H4 (cell line): ENCODE measurements at places on chromosomes 11 and 22. TPM values are rescaled to one million over a fixed set of nuclear protein-coding genes. Genes with fewer than 3 reads are reported as not detected.

NAA40 gene
- total RNA-seq: 6.1 and 10.5 TPM in 2 replicates

PLEKHB1 gene
- 0.10 TPM in 1 of 2 replicates, not detected in the other for total RNA-seq

GRCh38 chr11:112605093-112605666, 344.5 kb upstream of the PLET1 start:
- no peak for DNase-seq

DNA sequence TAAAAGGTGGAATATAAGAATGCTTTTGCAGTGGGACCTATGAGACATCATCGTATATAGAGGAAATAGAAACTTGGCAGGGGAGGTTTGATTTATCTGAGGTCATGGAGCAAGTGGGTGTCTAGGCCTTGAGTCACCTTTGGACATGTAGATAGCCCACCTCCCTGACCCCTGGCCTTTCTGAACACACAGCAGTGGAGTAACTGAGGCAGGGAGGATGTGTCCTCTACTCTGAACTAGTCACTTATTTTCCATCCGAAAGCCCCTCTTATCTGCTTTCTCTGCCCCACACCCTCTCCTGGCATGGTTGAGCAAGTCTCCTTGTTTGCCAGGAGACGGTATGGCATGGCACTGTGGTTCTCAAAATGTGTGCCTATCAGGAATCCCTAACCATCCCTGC, 7.9 kb downstream of the CD82 start:
- DNase-seq: no peak

DNA sequence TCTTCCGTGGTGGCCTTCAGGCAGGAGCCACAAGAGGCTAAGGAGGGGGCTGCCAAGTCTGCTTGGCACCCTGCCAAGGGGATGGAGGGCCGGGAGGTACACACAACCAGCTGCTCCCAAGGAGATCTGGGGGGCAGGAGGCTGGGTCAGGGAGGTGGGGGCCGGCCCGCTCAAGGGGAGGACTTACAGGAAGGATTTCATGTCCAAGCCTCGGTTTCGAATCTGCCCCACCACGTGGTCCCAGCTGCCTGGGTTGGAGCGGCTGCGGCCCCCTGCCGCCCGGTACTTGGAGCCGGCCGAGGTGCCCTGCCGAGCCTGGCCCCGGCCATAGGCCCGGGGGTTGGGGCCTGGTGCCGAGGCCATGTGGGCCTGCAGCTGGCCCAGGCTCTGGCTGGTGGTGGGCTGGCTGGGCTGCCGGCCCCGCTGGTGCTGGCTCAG, 33.5 kb downstream of the LRRC10B start:
- no peak for DNase-seq

ACP2 gene
- 21.6 and 24.0 TPM in 2 replicates for total RNA-seq

DNA sequence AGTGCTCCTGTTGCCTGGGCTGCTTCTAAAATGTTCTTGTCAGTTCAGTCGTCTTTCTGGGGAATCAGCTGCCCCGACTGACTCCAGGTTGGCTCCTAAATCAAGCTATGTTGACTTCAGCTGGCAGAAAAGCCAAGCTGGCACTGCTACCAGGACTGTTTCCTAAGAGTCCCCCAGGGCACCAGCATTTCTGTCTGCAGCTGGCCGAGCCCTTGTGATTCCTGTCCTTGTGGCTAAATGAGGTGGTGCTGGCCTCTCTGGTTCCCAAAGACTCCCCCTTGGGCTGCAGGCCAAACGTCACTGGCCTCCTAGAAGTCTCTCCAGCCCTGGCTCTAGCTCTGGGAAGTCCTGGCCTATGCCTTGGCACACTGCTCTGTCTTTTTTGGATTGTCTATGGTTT, 31.1 kb downstream of the GRAMD1B start:
- peak; percentile 49 for DNase-seq

DNA sequence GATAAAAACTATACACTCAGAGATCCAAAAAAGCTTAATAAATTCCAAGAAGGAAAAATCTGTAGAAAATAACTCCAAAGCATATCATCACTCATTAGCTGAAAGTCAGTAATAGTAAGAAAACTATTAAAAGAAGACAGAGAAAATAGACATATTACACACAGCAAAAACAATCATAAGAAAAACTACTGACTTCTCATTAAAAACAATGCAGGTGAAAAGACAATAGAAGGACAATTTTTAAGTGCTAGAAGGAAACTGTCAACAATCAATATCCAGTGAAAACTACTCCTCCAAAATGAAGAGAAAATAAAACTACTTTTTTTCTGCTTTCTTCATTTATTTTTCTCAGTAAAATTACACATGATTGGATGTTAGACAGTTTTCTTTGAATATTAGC, 56.5 kb downstream of the BLID start:
- no peak for DNase-seq

DNA sequence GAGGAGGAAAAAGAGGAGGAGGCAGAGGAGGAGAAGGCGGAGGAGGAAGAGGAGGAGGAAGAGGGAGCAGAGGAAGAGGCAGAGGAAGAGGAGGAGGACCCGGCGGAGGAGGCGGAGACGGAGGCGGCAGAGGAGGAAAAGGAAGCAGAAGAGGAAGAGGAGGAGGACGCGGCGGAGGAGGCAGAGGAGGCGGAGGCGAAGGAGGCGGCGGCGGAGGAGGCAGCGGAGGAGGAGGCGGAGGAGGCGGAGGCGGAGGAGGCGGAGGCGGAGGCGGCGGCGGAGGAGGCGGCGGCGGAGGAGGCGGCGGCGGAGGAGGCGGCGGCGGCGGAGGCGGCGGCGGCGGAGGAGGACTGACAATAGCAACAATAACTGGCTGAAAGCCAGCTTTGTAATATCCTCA, 616.6 kb downstream of the TBC1D22A start:
- no peak for DNase-seq

GRCh38 chr22:17115236-17115635, 5.9 kb downstream of the TMEM121B start:
- DNase-seq: no peak

DNA sequence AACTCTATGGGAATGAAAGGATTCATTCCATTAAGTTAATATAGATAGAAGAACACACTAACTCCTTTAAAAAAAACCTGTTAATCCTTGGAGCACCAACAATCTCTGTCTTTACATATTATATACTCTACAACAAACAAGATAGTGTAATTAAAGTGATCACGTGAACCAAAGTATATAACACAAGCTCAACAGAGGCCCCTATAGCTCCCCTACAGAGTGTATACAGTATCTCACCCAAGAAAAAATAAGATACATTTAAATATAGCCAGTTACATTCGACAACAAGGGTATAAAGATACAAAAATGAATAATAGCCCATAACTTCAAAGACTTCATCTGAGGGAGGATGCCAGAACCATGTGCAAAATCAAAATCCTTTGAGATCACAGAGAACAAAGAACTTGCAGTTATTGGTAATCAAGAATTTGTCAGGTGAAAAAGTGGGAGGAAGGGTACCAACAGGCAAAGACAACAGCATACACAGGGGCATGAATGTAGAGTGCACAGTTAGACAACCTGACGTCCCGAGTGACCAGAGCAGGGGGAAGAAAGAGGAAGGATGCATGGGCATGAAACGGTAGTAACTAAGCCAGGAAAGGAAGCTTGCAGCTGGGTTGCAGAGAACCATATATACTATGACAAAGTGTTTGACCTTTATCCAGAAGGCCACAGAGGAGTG, 4.7 kb downstream of the FCHSD2 start:
- no peak for DNase-seq

GRCh38 chr11:110198031-110198729, 98.2 kb downstream of the RDX start:
- no peak for DNase-seq

ISX gene
- total RNA-seq: not detected in 2 replicates

ATP6V1E1 gene
- total RNA-seq: 93.4 and 125 TPM in 2 replicates

MS4A7 gene
- total RNA-seq: not detected in 2 replicates

GRCh38 chr11:33651990-33652389, 48.6 kb downstream of the C11orf91 start:
- no peak for DNase-seq

CTSF gene
- total RNA-seq: 9.1 and 11.3 TPM in 2 replicates

DNA sequence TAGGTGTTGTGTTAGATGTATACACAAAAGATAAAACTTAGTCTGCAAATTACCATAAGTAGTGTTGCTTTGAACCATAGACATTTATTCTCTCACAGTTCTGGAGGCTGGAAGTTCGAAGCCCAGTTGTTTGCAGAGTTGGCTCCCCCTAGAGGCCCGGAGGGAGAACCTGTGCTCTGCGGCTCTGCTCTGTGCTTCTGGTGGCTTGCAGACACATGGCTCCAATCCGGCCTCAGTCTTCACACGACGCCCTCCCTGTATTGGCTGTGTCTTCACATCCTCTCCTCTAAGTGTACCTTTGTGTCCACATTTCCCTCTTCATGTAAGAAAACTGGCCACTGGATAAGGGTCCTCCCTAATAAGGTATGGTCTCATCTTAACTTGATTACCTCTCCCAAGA, 128.4 kb downstream of the OPCML start:
- DNase-seq: no peak

DNA sequence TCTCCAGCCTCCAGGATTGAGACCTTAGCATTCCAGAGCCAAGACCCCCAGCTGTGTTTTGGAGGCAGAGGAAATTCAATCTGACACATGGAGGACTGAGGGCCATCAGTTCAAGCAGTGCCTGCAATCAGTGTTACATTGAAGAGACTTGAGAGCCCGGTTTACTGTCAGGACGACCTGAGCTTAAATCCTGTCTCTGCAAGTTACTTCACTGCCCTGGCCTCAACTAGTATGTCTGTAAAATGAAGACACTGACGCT, 35.1 kb downstream of the TRIM29 start:
- DNase-seq: no peak

GRCh38 chr11:112608509-112608908, 347.8 kb upstream of the PLET1 start:
- no peak for DNase-seq

PANX2 gene
- 4.2 and 4.4 TPM in 2 replicates for total RNA-seq

MEN1 gene
- total RNA-seq: 8.9 and 10.6 TPM in 2 replicates

B4GAT1 gene
- total RNA-seq: 24.5 and 25.2 TPM in 2 replicates

FIBP gene
- 175 and 231 TPM in 2 replicates for total RNA-seq

DNA sequence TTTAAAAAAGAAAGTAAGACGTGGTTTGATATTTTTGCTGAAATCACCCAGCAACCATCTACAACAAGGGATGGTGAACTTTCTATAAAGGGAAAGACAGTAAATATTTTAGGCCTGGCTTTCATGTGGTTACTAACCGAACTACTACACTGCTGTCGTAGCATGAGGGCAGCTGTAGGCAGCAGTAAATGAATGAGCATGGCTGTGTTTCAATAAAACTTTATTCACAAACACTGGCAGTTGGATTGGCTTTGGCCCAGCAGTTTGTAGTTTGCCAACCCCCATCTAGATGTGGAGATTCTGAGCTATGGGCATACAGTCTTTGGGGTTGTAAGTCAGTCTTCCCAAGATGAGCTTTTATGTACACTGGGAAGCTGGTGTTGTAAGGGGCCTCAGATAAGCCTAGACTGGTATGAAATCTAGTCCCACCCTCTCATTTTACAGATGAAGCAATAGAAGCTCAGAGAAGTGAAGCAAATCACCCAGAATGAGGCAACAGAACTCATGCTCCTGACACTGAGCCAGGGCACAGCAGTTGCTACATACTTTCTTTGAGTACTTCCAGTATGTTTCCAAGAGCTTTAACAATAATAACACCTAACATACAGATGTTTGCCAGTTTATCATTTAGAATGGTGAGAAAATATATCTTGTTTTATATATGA, 204.4 kb downstream of the ADAMTS15 start:
- DNase-seq: no peak

DRICH1 gene
- not detected in 2 replicates for total RNA-seq

MPPED2 gene
- 1.8 and 3.5 TPM in 2 replicates for total RNA-seq

TLCD5 gene
- 5.4 and 6.3 TPM in 2 replicates for total RNA-seq

- DNase-seq: no peak
Measured at GRCh38 chr11:117259417-117259816, 26.9 kb downstream of the RNF214 start.

- DNase-seq: no peak
Measured at GRCh38 chr11:17792161-17792560, 57.6 kb downstream of the KCNC1 start.

DNA sequence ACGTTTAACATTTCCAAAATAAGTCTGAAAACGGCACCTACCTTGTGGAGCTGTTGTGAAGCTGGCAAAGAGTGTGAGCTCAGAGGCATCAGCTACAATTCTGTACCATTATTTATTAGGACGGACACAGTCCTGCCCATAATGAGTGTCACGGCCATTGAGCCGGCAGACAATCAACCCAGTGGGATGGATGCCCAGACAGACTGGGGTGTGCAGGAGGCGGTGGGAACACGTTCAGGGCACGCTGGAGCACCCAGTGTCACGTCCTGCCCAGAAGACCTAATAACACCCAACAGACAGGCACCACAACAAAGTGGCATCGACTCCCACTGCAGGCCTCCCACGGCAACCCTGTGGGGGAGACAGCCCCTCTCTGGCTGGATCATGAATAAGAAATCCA, 34.5 kb downstream of the TPST2 start:
- DNase-seq: no peak

- DNase-seq: no peak
Measured at GRCh38 chr11:134561331-134561720, 149.3 kb upstream of the B3GAT1 start.

GRCh38 chr11:20388096-20389055, 860 bp downstream of the PRMT3 start:
- no peak for DNase-seq

ZNF280B gene
- total RNA-seq: 0.68 and 2.4 TPM in 2 replicates

- no peak for DNase-seq
Measured at GRCh38 chr22:48982321-48982905, 845.3 kb downstream of the BRD1 start.

XKR3 gene
- 0.06 TPM in 1 of 2 replicates, not detected in the other for total RNA-seq

NXPE2 gene
- not detected in 2 replicates for total RNA-seq

GRCh38 chr22:24104307-24105012, 76.8 kb upstream of the SUSD2 start:
- no peak for DNase-seq

ZNF214 gene
- 5.5 and 9.3 TPM in 2 replicates for total RNA-seq

GRCh38 chr11:64239662-64240434, 1.0 kb upstream of the FKBP2 start:
- no peak for DNase-seq

- no peak for DNase-seq
Measured at GRCh38 chr22:43571181-43571580, 159.4 kb downstream of the MPPED1 start.

FOLR2 gene
- total RNA-seq: not detected in 2 replicates

ABTB2 gene
- 1.2 and 3.2 TPM in 2 replicates for total RNA-seq

ADAMTS8 gene
- total RNA-seq: 0.04 TPM in 1 of 2 replicates, not detected in the other

P4HA3 gene
- total RNA-seq: 0.17 and 0.27 TPM in 2 replicates

- DNase-seq: no peak
Measured at GRCh38 chr22:35349704-35350538, 31.0 kb upstream of the HMOX1 start.

DNA sequence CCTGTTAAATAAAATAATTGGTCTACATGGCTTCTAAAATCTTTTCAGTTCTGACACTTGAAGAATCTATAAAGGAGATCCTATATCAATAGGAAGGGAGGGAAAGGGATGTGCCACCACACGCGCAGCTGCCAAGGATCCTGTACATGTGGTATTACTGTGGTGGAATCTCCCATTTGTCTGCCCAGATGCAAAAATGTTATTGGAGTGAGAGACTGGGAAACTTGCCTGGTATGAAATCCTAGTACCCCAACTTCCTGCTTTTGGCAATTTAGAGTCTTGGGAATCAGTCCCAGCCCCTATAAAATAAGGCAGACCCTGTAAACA, 81.9 kb upstream of the PICALM start:
- DNase-seq: peak; percentile 39

GRCh38 chr11:123665306-123665705, 10.9 kb upstream of the SCN3B start:
- no peak for DNase-seq
